ENCODE measurements at places on chromosomes 6 and 20.

- DNase-seq: no peak
Measured at GRCh38 chr6:6539036-6539435, 49.5 kb upstream of the LY86 start.

DNA sequence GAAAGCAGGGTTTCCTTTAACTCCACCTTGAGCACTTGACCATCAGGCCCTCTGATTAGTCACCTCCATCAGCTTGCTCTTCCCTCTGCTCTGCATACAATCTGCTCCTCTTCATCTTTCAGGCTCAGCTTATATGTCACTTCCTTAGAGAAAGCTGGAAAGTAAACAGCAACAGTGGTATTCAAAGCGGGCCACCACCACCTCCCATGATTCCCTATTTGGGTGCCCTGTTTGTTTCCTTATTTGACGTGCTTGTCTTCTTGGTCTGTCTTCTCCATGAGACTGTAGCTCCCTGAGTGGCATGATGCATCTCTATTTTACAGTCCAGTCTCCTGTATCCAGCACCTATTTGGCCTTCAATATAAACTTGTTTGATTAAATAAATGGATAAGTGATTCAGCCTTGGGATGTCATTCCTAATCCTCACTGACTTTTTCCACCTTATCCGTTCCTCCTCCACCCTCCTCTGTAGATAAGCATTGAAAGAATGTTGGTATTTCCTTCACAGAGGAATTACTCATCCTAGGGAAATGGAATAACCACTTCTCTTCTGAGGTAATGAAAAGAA lies 102.8 kb upstream of the SGK1 start:
- DNase-seq: no peak

- no peak for DNase-seq
Measured at GRCh38 chr20:57468523-57469417, 56.2 kb downstream of the CTCFL start.

DNA sequence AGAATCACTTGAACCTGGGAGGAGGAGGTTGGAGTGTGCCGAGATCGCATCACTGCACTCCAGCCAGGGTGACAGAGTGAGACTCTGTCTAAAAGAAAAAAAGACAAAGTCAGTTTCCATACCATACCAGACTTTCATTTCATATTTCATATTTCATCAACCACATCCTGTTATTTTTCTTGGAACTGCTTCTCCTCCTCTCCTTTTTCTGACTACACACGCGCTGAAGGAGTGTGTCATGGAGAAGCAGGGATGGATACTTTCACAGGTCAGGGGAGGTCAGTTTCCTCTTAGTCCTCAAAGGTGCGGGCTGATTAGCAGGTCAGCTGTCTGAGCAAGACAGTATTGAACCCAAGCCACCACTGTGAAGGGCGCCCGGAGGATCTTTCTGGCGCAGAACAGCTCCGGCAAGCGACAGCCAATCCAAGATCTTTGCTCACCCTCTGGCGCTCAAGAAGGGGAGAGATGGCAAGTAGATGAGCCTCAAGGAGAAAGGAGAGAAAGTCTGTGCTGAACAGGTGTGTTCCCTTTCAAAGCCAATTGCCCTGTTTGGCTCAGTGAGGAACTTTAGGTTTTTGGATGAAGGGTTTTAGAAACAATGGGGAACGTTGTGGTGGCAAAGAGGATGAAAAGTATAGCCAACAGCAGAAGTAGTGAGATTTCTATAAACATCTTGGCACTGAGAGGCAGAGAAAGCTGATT lies 18.9 kb upstream of the SYNJ2 start:
- no peak for DNase-seq

DNA sequence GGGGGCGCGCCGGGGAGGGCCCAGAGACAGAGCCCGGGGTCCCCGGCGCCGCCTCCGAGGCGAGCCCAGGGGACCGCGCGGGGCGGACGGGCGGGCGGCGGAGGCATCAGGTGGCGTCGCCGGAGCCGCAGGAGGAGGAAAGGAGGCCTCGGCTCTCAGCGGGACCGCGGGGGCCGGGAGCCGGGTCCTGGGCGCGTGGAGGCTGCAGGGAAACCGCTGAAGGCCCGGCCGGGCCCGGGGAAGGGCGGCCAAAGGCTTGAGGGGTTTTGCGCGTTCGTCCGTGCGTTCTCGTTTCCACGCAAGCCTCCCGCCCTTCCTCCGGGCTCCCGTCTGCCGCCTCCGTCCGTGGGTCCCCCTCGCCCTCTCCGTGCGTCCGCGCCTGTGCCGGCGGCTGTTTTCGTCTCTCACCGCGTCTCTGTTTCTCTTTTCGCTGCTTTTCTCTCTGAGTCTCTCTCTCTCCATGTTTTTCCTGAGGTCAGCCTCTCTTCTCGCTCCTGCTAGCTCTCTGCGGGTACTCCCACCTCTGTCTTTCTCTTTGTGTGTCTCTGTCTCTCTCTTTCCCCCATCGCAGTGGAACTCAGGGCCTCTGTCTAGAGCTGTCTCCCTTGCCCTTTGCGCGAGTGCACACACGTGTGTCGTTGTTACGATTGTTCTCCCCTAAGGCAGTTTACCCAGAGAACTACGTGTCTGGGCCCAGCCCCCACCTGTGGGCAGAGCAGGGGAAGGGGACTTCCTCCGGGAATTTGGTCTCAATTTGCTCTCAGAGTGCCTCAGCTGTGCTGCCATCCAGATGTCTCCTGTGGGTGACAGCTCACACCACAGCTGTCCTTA lies 2.1 kb downstream of the IRF4 start:
- DNase-seq: no peak

DNA sequence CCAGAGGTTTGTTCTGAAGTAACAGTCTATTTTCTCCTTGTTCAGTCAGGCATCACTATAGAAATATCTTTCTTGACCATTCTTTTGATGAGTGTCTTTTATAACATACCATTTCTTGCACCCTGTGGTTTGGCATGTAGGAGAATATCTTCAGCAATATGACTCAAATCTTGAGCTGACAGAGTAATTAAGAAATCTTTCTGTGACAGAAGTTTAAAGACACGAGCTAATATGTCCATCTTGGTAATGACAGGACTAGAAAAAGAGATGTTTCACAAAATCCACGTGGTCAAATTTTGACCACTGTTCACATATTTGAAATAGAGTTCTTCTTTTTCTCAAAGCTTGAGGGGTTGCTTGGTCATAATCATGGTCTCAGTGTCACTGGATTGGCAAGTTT lies 149.9 kb downstream of the MYB start:
- DNase-seq: no peak

DNA sequence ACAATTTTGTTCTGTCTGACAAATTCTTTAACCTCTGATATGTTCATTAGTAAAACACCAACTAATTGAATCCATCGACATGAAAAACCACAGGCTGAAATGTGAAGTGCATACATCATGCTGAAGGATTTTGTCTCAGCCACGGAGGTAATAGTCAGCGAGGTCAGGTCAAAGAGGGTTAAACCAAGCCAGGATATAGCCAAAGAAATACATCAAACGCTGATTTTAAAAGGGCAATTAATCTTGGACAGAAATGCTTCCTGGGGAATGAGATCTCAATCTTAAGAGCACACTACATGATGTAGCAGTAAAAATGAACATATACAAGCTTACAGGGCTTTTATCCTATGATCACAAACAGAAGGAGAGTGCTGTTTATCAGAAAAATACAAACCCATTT lies 106.7 kb downstream of the PRDM1 start:
- no peak for DNase-seq

- DNase-seq: no peak
Measured at GRCh38 chr6:63904650-63905248, 269.1 kb downstream of the PHF3 start.

DNA sequence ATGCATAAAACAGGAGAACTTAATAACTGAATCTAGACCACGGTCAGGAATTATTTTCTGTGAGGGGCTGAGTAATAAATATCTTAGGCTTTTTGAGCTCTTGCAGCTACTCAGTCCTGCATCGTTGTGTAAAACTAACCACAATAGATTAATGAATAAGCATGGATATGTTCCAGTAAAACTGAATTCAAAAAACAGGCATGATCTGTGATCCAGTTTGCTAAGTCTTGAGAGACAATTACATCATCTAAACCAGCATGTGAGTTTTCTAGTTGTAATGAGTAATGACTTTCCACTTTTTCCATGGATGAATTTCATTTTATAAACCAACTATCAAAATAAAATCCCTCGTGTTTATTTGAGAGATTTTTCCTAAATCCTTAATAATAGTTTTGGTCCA lies 336.8 kb downstream of the RFPL4B start:
- DNase-seq: no peak

DNA sequence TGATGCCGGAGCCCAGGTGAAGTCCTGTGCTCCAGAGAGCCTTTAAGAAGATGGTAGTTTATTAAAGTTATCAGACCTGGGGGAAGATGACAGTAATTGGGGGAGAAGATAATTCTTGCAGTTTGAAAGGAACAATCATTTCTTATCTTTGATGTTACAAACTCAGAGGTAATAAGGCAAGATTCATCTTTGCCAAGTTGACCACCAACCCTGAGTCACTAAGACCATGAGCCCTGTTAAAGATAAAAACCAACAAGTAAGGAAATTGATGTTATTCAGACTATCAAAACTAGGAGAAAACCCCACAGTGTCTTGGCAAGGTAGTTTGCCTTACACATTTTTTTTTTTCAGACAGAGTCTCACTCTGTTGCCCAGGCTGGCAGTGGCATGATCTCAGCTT lies 73.1 kb downstream of the MKKS start:
- no peak for DNase-seq

GRCh38 chr6:101397199-101397598 lies 3.7 kb downstream of the GRIK2 start:
- DNase-seq: no peak

- DNase-seq: no peak
Measured at GRCh38 chr6:73774311-73774774, 78.3 kb downstream of the CD109 start.

GRCh38 chr20:1904135-1904534 lies 8.9 kb downstream of the SIRPA start:
- no peak for DNase-seq

DNA sequence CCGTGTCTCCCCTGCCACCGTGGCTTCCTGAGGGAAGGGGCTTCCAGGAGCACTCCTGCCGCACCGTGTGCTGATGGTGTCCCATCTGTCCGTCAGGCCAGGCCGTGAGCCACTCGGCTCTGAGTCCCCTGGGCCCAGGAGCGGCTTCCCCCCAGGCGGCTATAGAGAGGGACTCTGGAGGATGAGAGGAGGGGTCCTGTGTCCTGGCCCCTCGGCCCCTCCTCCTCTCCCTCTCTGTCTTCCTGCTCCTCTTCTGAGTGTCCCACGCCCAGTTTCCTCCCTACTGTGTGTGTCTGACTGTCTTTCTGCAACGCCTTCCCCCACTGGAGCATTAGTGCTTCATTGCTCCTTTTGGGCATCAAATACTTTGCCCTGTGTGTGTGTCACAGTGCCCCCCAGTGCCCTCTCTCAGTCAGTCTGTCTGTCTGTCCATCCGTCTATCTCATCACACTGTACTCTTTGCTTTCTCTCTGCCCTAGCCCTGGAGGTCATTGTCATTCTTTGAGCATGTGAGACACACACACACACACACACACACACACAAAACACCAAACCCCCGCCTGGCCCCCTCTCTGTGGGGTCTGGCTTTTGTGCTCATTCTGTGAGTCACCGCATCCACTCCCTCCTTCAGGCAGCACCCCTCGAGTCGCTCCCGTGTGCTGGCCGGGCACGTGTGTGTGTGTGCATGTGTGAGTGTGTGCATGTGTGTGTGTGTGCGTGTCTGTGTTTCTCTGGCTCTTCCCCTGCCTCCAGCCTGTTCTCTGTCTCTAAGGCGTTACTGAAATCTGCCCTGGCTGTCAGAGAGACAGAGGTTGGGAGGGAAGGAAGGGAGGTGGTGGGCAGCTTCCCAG lies 71.9 kb downstream of the SRC start:
- DNase-seq: no peak

DNA sequence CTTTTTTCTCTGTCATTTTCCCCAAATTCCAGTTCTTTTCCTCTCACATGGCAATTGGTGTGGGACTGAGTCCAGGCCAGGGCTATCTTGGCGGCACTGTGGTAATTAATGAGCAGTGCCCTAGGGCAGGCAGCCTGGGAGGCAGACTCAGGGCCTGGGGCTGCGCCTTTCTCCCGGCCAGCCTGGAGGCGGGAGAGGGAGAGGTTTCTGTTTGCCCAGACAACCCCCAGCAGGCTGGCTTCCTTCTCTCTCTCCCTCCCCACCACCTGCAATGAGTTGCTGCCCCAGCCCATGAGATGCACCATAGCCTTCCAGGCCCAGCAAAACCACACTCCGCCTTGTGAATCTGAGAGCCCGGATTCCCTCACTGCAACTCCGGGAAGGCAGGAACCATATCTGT lies 15.1 kb upstream of the CCDC167 start:
- DNase-seq: no peak

GRCh38 chr6:25035512-25036435 lies 100.0 kb upstream of the RIPOR2 start:
- DNase-seq: no peak

- DNase-seq: no peak
Measured at GRCh38 chr6:56949265-56949664, 5.6 kb upstream of the BEND6 start.

DNA sequence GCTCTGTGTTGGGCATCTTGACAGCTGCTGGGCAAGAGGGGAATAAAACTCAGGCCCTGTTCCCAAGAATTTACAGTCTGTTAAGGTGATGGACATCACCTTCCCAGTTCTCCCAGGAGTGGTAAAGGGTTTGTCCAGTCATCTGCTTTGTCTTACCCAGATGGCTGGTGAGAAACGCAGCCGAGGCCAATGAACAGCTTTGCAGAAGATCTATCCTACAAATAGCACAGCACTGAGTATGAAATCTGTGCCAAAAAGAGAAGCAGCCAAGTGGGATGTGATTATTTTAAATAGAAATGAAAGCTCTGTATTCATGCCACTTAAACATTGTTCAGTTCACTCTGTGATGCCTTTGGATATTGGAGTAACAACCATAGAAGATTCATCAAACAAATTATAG lies 132.7 kb upstream of the SLC22A16 start:
- DNase-seq: no peak

- no peak for DNase-seq
Measured at GRCh38 chr20:1671891-1672669, 14.5 kb upstream of the SIRPG start.

DNA sequence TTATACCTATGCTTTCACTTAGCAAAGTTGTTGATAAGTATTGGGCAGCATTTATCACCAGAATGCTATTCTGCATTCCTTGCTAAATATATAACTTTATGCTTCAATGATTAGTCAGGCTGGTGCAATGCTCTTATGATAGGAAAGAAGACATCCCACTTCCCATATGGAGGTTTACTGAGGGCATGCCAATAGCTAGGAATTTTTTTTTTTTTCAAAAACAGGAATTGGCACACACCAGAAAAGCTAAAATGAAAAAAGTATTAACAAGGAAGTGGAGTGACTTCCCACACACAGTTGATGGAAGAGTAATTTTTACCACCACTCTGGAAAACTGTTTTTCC lies 90.8 kb downstream of the FRK start:
- no peak for DNase-seq

DNA sequence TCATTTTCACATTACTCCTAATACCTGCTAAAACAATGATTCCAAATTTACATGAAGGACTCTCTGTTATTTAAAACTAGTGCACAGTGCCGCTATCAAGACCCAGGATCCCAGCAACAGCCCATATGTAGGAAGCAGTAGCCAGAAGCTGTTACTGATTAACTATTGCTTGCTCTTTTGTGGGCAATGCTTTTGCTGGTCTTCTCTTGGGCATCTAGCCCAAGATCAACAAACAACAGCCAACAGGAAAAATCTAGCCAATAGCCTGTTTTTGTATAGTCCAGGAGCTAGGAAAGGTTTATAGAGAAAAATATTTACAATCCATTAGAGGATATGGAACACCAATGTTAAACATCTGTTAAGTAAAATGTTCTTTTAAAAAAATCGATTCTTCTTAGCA lies 22.1 kb upstream of the TENT5A start:
- no peak for DNase-seq
